Renal cortical epithelial cell (primary cell): ENCODE measurements at places on chromosomes 12 and 14. TPM values are rescaled to one million over a fixed set of nuclear protein-coding genes. Genes with fewer than 3 reads are reported as not detected.
A peak's percentile ranks its signal among the peaks of the same experiment; 100 is the strongest.

DNA sequence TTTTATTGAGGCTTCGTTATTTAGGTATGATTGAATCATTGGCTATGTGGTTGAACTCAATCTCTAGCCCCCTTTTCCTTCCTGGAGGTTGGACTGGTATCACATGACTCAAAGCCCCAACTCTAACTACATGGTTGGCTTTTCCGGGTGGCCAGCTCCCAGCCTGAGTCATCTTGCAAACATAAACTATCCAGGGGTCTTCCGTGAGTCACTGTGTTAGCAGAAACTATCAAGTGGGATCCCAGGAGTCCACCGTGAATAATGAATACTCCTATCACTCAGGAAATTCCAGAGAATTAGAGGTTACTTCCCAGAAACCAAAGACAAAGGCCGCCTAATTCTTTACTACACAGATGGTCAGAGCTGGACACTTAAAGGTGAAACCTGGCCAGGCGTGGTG is 19.7 kb upstream of the PLEKHD1 start:
- peak; percentile 96 for DNase-seq

DNA sequence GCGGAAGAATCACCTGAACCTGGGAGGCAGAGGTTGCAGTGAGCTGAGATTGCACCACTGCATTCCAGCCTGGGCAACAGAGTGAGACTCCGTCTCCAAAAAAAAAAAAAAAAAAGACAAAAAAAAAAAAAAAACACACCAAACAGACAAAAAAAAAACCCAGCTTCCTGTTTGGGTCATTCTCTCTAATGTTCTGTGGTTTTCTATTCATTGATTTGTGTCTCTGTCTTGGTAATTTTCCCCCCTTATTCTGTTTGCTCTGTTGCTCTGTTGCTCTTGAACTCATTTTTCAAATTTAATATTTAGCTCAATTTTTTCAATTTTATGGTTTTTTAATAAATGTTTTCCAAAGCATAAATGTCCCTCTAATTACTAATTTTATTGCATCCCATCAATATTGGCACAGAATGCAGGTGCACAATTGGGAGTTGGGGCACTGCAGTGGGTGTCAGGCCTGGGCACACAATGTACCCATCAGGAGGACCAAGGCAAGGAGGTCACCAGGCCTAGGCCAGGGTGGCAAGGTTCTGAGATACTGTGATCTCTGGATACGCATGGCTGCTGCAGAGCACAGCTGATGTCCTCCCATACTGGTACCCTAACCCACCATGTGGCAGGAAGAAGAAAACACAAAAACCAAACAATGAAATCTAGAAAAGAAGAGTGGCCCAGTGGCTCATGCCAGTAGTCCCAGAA is 8.0 kb upstream of the GNPTAB start:
- DNase-seq = no peak

The ZNF385A gene
- 3.0 and 10.2 TPM in 2 replicates for total RNA-seq

- no peak for DNase-seq
Measured at GRCh38 chr14:28762303-28762954, 4.2 kb upstream of the FOXG1 start.

The PTPRO gene
- total RNA-seq = 0.45 and 0.69 TPM in 2 replicates

The PLA2G1B gene
- total RNA-seq = not detected in 2 replicates

DNA sequence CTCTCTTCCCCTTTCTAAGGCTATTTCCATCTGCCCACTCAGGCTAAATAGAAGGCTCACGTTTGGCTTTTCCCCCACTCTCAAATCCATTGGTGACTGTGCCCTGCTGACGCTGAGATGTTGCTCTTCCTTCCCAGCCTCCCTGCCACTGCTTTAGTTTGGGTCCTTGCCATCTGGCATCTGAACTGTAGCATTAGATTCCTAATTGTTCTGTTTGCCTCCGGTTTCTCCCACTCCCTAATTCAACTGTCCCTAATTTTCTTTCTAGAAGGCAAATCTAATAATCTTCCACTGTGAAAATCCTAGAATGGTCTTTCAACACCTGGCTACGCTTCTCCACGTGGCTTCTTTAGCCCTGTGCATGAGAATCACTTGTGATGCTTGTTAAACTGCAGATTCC is 37.6 kb upstream of the SMOC1 start:
- DNase-seq = no peak

DNA sequence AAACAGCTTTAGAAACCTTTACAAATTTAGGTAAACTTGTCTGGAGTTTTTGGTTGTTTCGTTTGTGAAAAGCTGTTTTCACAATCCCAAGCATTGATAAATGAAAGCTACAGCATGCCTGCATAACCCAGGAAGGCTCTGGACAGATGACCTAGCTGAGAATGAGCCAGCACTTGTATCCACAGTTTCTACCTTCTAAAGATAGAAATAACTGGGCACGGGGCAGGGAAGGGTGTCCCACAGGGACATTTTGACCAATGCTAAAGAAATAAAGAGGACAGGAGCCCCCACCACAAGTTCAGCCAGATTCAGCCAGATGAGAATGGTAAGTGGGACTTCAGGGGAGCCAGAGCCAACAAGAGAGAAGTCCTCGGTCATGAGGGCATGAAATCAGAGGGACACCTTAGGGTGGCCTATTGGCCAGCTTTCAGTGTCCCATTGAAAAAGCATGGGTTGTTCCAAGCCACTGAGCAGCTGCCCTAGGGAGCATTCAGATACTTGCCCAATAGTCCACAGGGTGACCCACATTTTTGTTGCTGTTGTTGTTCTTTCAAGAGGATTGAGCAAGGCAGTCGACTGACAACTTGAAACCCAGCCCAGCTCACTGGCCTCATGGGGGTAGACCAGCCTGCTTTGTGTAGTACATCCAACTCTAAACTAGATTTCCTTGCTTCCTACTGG is 140.3 kb upstream of the NUDT4 start:
- DNase-seq = peak; percentile 76
